ENCODE measurements at places on chromosomes 5 and 9. TPM values are rescaled to one million over a fixed set of nuclear protein-coding genes. Genes with fewer than 3 reads are reported as not detected.

The TAS2R1 gene
- total RNA-seq: not detected

The SNX18 gene
- 10.2 TPM for total RNA-seq

The ENTPD8 gene
- not detected for total RNA-seq

The GFPT2 gene
- total RNA-seq: 0.30 TPM

The OTP gene
- not detected for total RNA-seq

The ACOT12 gene
- not detected for total RNA-seq

The PTGES gene
- not detected for total RNA-seq

The TMOD1 gene
- total RNA-seq: 1.2 TPM

The DNAJC25 gene
- total RNA-seq: 6.7 TPM

The DNAJB5 gene
- 2.7 TPM for total RNA-seq

The GABRA1 gene
- total RNA-seq: not detected

The SLC46A2 gene
- total RNA-seq: not detected

The ANKRD34B gene
- not detected for total RNA-seq

Measured in activated T-cell treated with anti-CD3 and anti-CD28 coated beads, Interleukin-2, amount 50 U/mL, for 4 hours (primary cell).